WTC11 (cell line): ENCODE measurements at places on chromosomes 7 and 10. TPM values are rescaled to one million over a fixed set of nuclear protein-coding genes. Genes with fewer than 3 reads are reported as not detected.

GRCh38 chr10:51604579-51604978, 94.8 kb downstream of the CSTF2T start:
- no peak for DNase-seq
- H3K27ac ChIP-seq: no peak overlapping the region
- H3K27me3 ChIP-seq: no peaks in the 10 kb centered on the region
- peaks cover 19% of the 10 kb centered on the region for H3K4me1 ChIP-seq

DNA sequence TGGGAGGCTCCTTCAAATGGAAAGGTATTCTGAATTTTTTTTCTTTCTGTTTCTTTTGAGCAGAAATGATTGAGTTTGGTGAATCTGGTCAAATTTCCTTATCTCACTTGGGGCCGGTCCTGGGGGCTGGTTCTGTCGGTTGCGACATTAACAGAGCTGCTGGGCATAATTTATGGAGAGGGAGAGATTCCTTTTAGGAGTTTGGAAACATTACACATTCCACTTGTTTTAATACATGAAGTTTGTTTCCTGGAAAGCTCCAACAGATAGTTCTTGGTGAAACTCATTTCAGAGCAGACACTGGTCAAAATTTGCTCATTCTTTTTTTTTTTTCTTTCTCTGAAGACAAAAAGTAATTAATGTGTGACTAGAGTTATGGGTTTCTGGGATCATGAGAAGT, 129.9 kb downstream of the ABCA13 start:
- no peak for DNase-seq
- no peaks in the 10 kb centered on the region for H3K27me3 ChIP-seq
- peaks cover 39% of the 10 kb centered on the region for H3K4me1 ChIP-seq
- no peak overlapping the region for H3K27ac ChIP-seq
- no peak overlapping the region for H3K4me3 ChIP-seq
- peaks cover 9% of the 10 kb centered on the region for H3K36me3 ChIP-seq

GRCh38 chr10:58791137-58791536, 278.5 kb downstream of the BICC1 start:
- no peak overlapping the region for H3K27ac ChIP-seq
- 0 out of 2 replicates have a peak, but pooled peaks cover 2% of the 10 kb centered on the region for H3K4me1 ChIP-seq
- no peaks in the 10 kb centered on the region for H3K27me3 ChIP-seq

DNA sequence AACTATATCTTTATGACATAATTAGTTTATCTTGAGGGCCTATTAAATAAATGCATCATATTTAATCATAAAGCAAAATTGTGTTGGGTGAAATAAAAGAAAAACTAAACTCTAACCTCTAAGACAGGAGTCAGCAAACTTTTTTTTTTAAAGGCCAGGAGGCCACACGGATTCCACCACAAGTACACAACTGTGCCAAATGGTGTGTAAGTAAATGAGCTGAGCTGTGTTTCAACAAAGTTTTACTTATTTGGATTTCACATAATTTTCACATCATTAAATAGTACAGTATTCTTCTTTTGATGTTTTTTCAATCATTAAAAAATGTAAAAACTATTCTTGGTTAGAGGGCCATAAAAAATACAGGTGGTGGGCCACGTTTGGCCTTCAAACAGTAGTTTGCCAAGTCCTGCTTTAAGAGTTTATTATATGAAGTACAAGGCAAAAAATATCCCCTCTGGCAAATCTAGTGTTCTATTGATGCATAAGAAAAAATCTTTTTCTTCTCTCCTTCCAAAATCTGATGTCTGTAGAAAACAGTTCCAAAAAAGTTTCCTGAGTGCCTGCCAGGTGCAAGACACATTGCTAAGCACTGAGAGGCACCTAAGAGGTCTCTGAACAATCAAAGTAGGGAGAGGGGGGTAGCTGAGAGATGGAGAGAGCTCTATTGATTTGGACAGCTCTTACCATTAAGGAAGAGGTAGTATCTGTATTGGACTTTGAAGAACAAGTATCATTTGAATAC, 26.5 kb upstream of the SPOCK2 start:
- no peak for DNase-seq
- no peak overlapping the region for H3K4me3 ChIP-seq
- H3K36me3 ChIP-seq: peaks cover 25% of the 10 kb centered on the region
- no peaks in the 10 kb centered on the region for H3K4me1 ChIP-seq
- H3K27me3 ChIP-seq: no peaks in the 10 kb centered on the region

The GCK gene
- total RNA-seq: 3.3 to 5.1 TPM (median 4.5 TPM) in 3 replicates
